ENCODE measurements at places on chromosomes 4 and X.

GRCh38 chrX:11967986-11968869 lies 170.0 kb upstream of the FRMPD4 start:
- DNase-seq, result peak; percentile 59

- DNase-seq, result peak; percentile 65
These were observed 26.9 kb downstream of the AFF1 start for GRCh38 chr4:86961605-86962295.

GRCh38 chr4:38534344-38535045 lies 129.5 kb upstream of the KLF3 start:
- DNase-seq, result no peak

GRCh38 chr4:108543359-108543968 lies 76.9 kb upstream of the RPL34 start:
- DNase-seq, result no peak

DNA sequence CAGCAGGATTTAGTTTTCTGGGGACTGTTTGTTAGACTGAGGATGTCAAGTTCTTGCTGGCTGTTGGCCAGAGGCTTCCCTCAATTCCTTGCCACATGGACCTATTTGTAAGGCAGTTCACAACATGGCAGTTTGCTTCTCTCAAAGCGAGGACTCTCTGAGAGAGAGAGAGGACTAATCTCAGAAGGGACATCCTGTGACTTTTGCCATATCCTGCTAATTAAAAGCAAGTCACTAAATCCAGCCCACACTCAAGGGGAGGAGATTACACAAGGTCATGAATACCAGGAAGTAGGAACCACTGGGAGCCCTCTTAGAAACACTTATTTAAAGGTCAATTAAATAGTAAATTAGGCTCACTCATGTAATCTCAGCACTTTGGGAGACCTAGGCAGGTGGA lies 38.2 kb downstream of the PPP1R2C start:
- DNase-seq, result no peak

DNA sequence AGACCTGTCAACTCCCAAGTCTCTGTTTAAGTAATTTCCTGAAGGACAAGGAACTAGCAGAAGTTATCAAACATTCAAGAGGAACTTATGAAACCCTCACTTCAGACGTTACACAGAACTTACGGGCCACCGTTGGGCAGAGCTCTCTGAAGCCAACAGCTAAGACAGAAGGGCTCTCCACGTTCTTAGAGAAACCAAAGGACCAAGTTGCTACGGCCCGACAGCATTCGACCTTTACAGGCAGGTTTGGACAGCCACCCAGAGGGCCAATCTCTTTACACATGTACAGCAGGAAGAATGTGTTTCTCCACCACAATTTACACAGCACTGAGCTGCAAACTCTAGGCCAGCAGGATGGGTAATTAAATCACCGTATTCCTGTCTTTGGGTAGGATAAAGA lies 705.1 kb upstream of the GRID2 start:
- DNase-seq, result no peak

- peak; percentile 28 for DNase-seq
These were observed 119.8 kb downstream of the NEK1 start for GRCh38 chr4:169492436-169493163.

GRCh38 chr4:13647031-13647430 lies 19.5 kb upstream of the BOD1L1 start:
- DNase-seq, result no peak

DNA sequence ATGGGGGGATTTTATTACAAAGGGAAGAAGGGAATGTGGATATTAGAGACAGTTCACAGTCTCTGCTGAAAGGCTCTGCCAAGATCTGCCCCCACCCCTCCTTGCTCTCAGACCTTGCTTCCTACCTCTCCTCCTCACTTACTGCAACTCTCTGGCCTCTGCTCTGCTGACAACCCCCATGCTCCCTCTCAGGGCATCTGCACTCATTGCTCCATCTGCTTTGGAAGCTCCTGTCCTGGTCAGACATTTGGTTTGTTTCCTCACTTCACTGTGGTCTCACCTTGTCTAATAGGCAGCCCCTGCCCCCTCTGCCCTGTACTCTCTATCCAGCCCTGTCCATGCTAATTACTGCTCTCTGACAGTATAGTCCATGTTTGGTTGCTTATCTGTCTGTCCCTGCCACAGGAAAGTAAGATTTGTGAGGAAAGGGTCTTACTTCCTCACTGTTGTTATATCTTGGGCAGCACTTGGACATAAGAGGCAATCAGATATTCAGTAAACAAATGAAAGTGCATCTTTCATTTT lies 189.3 kb downstream of the PTTG2 start:
- DNase-seq, result peak; percentile 6

- peak; percentile 69 for DNase-seq
These were observed 27.7 kb downstream of the FNIP2 start for GRCh38 chr4:158796370-158797140.

Data from Caki2 (cell line).